ENCODE measurements at places on chromosomes 6 and 20.

DNA sequence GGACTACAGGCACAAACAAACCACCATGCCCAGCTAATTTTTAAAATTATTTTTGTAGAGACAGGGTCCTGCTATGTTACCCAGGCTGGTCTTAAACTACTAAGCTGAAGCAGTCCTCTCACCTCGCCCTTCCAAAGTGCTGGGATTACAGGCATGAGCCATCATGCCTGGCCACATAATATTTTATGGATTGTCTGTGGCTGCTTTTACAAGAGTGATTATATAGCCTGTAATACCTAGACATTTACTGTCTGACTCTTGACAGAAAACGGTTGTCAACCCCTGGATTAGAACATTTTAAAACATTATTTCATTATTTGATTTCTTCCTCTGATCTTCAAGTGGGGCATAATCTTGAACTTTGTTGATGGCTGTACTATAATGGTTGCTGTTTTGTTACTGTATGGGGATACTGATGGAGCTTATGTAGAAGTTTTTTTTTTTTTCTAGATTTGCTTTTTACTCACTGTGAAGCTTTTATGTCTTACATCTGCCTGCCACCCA lies 14.3 kb downstream of the PARD6B start:
- no peak for DNase-seq

GRCh38 chr6:105740946-105741645 lies 338.2 kb upstream of the PREP start:
- DNase-seq, result no peak

GRCh38 chr20:46695892-46696291 lies 6.6 kb upstream of the TP53RK start:
- no peak for DNase-seq

- DNase-seq, result no peak
These were observed 103.0 kb downstream of the ALDH8A1 start for GRCh38 chr6:134846865-134847264.

DNA sequence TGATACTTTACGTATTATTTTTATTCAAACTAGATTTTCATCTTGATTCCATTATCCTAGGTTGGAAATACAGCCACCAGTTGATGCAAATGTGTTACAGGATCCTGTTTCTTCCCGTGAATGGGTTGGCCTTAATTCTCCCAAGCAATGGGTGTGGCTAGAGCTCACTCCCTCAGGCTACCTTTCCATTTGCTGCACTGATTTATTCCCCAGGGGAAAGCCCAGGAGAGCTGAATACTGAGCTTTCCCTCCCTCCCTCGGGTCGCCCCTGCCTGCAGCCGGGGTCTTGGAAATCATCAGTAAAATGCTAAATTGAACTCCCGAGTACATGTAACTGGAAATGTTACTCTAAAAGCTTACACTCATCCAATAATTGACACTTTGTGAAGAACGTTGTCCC lies 9.9 kb downstream of the SMOC2 start:
- peak; percentile 2 for DNase-seq
